HTR-8/SVneo (cell line): ENCODE measurements at places on chromosomes 2 and 18.

- no peak for DNase-seq
These were observed 14.2 kb upstream of the GAL3ST2 start for GRCh38 chr2:241762321-241762932.

GRCh38 chr2:197081294-197081693, 154.8 kb upstream of the PGAP1 start:
- no peak for DNase-seq

GRCh38 chr2:20141056-20141762, 83.7 kb downstream of the SDC1 start:
- DNase-seq, result peak; percentile 93

- no peak for DNase-seq
These were observed 85.4 kb upstream of the ZEB2 start for GRCh38 chr2:144605231-144605840.

GRCh38 chr2:223890721-223891120, 53.3 kb upstream of the AP1S3 start:
- DNase-seq, result no peak

- DNase-seq, result no peak
These were observed 35.0 kb upstream of the SOX11 start for GRCh38 chr2:5657231-5657630.
